CD8-positive, alpha-beta memory T cell (primary cell): ENCODE measurements at places on chromosomes 12 and 14.

DNA sequence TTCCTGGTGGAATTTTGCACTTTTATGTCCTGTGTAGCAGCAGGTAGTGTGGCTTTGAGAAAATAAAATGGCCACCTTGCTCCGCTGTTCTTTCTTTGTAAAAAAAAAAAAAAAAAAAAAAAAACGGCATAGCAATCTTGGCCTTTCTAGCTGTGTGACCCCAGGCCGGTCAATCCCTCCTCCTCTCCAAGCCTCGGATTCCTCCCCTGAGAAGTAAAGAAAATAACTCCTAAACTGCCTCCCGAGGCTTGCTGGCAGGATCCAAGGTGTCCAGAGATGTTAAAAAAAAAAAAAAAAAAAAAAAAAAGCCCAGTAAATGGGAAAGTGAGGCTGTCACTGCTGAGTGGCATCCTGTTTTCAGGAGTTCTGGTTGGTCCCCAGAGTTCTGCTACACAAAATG, 23.9 kb upstream of the MAP1LC3B2 start:
- no peak for DNase-seq

DNA sequence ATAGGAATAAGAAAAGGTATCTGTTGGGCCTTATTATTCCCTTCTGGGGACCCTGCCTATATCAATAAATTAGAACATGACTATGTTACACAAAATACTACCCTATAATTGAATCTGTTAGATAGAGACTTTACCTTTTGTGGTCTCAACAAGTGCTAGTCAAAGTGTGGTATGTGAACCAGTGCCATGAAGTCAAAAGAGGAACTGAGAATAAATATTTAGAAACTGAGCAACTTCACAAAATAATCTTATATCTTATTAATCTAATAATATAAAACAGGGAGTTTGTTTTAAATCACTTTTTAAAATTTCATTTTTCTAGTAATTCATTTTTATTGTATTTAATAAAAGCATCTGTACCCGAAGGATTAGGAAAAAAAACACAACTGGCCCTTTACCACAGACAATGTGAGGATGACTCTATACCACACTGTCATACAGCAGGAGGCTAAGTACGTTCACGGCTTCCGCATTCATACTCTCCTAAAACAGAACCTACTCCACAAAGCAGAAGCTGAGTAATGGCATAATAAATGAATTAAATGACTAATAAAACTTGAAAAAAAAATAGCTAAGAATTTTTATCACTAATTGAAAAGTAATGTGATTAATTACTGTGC, 42.1 kb downstream of the SEC23A start:
- no peak for DNase-seq

- no peak for DNase-seq
Observed at GRCh38 chr14:104797115-104798044, 1.8 kb upstream of the AKT1 start.

DNA sequence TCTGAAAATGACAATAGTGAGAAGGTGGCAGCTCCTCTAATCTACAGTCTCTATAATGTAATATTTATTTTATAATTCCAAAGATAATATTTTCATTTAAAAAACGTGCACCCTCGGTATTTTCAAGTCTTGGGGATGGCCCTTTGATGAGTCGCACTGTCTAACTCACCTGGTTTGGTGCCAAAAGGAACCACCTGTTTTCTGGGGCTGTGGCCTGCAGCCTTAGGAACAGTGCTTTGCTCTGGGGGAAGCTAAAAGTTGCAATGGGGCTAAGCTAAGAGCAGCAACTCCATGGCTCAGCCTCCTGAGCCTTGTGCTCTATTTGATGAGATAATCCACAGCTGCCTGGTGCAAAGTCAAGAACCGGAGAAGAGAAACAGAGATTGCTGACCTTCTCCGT, 6.4 kb upstream of the ENDOU start:
- DNase-seq, result no peak

DNA sequence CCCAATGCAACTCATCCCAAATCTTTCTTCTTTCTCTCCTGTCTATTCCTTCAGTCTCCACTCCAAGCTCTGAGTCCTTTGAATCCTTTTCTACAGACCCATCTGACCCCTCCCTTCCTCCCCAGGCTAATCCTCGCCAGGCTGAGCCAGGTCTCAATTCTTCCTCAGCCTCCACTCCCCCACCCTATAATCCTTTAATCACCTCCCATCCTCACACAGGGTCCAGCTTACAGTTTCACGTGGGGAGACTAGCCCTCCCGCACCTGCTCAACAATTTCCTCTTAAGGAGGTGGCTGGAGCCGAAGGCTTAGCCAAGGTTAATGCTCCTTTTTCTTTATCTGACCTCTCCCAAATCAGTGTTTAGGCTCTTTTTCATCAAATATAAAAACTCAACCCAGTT, 63.8 kb downstream of the MOK start:
- no peak for DNase-seq

DNA sequence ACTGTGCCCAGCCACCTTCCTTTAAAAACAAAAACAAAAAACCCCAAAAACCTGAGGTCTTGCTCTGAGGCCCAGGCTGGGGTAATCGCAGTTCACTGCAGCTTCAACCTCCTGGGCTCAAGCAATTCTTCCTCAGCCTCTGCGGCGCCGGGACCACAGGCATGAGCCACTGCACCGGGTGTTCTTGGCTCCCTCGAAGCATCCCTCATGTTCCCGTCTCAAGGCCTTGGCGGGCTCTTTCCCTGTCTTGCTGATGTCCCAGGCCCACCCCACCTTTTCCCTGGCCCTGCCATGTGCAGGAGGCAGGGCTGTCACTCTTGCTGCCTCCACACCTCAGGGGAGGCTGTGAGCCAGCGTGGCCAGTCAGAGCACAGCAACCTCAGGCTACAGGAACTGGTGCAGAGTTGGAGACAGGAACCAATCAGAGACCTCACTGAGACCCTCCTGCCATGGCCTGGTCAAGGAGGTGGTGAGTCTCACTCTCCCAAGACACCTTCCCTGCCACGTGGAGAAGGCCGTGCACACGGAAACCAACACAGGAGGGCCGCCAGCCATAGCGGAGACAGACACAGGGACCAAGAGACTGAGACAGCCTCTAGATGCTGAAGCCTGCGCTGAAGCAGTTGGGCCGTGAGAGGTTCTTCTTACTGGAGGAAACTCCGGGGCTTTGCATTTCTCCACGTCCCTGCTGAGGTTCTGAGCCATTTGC, 6.0 kb upstream of the AMN start:
- DNase-seq, result no peak

- DNase-seq, result no peak
Observed at GRCh38 chr14:75375983-75376382, 51.8 kb upstream of the JDP2 start.

DNA sequence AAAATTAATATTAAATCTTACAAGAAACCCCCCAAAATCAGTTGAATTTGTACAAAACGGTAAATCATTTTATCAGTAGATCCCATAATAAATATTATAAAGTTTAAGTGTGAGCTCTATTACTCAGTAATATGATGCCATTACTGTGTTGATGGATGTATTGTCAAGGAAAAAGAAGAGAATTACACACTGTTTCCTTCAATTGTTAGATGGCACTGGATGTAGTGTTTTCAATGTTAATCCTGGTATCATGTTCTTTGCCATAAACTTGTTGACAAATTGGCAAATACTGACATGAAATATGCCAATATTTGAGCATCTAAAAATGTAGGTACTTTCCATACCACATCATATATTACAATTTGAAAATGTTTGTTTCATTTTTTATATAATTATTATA, 101.6 kb downstream of the NTS start:
- DNase-seq, result no peak

GRCh38 chr14:30260833-30261607, 297.9 kb upstream of the G2E3 start:
- no peak for DNase-seq

DNA sequence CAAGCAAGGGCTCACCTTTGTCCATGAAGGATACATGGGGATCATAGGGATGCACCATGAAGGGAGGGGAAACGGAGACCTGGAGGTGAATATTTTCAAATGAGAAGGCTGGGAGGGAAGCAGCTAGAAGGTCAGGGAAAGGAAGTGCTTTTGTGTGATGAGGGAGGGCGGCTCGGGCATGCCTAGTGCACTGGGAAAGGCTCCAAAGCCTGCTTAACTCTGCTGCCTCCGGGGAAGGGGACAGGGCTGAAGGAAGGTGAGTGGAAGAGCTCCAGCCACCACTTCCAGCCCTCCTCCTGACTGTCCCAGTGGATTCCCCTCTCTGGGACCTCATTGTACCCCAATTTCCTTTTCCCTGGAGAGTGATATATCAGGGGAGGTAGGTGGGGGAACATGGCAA, 149.4 kb upstream of the PRMT8 start:
- DNase-seq, result no peak

DNA sequence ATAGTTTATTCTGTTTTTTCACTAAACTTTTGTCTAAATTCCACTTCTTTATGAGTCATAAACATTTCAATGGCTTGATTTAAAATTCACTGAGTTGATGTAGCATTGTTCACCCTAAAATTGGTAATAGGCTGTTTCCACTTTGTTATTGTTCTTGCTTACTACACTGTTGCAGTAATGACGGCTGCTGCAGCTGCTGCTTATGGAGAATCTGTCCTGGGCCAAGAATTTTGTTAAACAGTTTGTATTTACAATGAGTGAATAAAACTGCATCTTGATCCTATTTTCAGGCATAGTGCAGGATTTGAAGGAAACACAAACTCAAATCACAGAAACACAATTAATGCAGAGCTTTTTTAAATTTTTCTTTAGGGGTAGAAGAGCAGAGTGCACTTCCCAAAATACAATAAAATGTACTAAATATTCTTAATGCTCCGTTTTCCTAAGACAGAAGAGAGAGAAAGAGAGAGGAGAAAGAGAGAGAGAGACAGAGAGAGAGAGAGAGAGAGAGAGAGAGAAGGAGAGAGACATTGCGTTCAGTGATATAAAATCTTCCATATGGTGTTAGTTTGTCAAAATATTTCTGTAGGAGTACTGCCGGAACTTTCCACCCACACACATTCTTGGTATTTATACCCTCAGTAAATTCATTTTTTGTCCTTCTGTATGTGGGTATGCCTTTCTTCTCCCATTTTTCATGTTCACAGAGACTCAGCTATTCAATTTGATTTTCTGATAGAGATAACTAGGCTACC, 266.4 kb downstream of the LRFN5 start:
- DNase-seq, result no peak

DNA sequence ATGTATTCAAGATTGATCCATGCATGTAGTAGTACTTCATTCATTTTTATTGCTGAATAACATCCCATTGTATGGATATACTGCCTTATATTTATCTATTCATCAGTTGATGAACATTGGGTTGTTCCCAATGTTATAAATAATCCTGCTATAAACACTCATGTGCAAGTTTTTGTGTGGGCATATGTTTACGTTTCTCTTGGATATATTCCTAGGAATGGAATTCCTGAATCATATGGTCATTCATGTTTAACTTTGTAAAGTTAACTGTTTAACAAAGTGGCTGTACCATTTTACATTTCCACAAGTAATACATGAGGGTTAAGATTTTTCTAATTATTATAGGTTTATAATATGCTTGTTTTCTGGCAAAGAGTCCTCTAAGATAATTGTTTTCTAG, 1568.2 kb upstream of the SEL1L start:
- no peak for DNase-seq

GRCh38 chr12:116266631-116267349, 10.7 kb downstream of the MED13L start:
- DNase-seq, result no peak

DNA sequence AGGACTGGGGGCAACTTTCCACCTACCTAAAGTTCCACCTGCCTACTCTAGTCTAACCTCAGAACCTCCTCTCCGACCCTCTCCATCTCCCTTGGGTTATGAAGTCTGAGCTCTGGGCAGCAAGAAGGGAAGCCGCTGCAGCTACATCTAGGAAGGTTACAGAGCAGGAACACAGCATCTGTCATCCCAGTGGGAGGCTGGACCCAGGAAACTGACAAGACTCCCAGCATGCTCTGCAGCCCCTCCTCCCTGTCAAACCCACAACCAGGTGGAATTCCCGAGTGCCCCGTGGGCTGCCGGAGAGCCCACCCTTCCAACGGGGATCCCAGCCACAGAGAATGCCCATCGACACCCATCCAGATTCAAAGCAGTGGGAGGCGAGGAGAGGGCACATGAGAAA, 2.1 kb downstream of the TESC start:
- DNase-seq, result no peak

GRCh38 chr14:87207756-87208155, 785.2 kb downstream of the GALC start:
- no peak for DNase-seq

GRCh38 chr12:117580015-117580717, 218.7 kb upstream of the NOS1 start:
- DNase-seq, result no peak

- DNase-seq, result no peak
Observed at GRCh38 chr12:93043192-93043876, 114.2 kb upstream of the EEA1 start.

GRCh38 chr14:49052521-49052920, 533.7 kb downstream of the RPS29 start:
- DNase-seq, result no peak

DNA sequence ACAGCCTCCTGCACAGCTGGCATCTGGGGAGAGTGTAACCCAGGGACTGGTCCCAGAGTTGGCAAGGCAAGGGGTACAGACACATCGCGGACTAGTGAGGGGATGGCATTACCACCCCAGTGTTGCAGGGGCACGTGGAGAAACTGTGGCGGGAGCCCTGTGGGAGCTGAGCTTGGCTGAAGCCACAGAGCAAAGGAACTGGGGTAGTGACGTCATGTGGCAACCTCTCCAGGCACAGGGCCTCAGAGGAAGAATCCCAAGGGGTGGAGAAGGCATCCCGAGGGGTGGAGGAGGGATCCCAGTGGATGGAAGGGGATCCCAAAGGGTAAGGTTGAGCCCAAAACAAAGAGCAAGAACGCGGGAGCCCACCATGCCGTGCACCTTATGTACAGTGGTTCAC, 70.1 kb downstream of the GSC start:
- no peak for DNase-seq

DNA sequence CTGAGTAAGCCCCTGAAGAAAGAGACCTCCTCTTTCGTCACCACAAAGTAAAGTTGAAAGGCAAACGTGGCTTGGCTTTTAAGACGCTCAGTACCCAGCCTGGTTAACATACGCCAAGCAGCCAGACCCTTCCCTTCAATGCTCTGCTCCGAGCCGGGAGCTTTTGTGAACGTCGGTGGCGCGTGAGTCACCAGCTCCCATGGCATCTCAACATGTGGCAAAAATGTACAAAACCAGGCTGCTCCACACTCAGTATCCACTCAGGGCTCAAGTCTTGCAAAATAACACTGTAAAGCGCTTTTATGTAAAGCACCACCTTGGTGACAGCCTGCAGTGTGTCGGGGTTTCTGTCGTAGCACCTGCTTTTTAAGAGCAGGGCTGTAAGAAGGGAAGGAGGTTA, 89.0 kb downstream of the SETD3 start:
- DNase-seq, result no peak

GRCh38 chr12:1046727-1047126, 55.7 kb downstream of the ERC1 start:
- DNase-seq, result no peak
